ENCODE measurements at places on chromosomes 1 and 21.

DNA sequence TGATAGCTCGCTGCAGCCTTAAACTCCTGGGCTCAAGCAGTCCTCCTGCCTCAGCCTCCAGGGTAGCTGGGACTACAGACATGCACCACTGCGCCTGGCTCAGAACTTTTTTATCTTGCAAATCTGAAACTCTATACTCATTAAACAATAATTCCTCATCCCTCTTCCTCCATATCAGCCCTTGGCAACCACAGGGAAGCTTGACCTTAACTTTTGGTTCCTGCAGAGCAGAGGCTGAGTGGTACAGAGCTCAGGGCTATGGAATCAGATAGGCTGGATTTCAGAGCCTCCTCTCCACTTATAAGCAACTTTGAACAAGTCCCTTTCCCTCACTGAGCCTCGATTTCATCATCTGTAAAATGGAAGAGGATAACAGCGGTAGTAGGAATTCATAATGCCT is 47.4 kb downstream of the ECE1 start:
- no peak for DNase-seq

- DNase-seq = no peak
Observed at GRCh38 chr1:12760256-12760795, 13.2 kb upstream of the PRAMEF12 start.

GRCh38 chr1:36752891-36753361 is 270.2 kb upstream of the CSF3R start:
- DNase-seq = no peak

DNA sequence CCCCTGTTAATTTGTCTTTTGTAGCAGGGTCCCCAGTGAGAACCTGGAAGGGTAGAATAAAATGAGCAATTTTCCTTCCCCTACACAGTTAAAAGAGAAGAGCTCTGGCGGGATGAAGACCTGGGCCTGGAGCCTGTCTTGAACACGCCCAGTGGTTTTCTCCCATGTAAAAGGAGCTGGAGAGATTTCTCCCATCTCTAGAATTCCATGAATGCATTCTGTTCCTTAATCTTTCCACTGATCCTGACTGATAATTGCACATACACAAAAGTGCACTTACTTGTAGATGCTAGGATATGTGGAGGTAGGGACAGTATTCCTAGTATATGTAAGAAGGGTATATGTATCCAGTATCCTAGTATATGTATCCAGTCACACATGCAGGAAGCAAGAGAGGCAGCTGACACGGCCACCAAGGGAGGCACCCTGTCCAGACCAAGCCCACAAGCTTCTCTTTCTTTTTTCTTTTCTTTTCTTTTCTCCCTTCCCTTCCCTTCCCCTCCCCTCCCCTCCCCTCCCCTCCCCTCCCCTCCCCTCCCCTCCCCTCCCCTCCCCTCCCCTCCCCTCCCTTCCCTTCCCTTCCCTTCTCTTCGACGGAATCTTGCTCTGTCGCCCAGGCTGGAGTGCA is 11.9 kb upstream of the PKNOX1 start:
- peak; percentile 5 for DNase-seq

DNA sequence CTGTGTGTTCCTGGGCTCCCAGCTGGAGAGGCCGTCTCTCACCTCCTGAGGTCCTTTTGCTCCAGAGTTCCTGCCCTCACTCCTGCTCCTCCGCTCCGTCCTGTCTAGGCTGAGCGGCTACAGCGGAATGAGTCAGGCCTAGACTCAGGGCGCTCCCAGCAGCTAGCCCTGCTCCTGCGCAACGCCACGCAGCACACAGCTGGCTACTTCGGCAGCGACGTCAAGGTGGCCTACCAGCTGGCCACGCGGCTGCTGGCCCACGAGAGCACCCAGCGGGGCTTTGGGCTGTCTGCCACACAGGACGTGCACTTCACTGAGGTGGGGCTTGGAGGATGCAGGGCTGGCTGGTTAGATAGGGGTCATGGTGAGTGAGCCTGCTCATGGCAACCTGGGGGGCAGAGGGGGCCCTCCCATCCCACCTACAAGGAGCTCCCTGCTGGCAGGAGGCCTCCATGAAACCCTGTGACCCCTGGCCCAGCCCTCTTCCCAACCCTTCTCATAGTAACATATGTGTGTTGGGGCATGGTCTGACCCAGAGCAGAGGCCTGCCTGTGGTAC is 15.1 kb downstream of the PSRC1 start:
- DNase-seq = no peak

DNA sequence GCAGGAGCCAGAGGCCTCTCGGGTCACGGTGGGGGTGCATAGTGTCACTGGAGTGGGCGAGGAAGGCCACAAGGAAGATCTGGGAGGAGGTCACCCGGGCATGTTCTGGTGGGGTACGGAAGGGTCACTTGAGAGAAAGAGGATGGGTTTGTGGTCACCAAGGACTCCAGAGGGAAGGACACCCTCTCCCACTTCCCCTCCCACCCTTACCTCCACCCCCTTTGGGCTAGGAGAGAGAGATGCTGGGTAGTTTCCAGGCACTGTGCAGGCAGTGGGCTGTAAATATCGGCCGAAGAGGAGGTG is 703 bp downstream of the AMIGO1 start:
- no peak for DNase-seq

DNA sequence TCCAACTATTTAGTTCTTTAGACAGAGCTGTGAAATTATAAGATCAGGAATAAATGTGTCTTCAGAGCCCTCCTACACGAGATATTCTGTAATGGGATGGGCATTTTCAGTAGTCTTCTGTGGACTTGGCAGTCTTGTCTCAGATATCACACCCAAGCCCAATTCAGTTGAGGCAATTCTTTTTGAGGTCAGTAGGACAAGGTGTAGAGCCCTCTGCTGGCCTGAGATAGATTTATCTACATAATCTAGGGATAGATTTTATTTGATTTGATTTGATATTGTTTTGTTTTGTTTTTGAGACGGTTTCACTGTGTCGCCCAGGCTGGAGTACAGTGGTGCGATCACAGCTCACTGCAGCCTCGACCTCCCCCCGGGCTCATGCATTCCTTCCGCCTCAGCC is 77.5 kb downstream of the FMN2 start:
- no peak for DNase-seq

- no peak for DNase-seq
Observed at GRCh38 chr1:237074371-237075117, 32.6 kb downstream of the RYR2 start.

DNA sequence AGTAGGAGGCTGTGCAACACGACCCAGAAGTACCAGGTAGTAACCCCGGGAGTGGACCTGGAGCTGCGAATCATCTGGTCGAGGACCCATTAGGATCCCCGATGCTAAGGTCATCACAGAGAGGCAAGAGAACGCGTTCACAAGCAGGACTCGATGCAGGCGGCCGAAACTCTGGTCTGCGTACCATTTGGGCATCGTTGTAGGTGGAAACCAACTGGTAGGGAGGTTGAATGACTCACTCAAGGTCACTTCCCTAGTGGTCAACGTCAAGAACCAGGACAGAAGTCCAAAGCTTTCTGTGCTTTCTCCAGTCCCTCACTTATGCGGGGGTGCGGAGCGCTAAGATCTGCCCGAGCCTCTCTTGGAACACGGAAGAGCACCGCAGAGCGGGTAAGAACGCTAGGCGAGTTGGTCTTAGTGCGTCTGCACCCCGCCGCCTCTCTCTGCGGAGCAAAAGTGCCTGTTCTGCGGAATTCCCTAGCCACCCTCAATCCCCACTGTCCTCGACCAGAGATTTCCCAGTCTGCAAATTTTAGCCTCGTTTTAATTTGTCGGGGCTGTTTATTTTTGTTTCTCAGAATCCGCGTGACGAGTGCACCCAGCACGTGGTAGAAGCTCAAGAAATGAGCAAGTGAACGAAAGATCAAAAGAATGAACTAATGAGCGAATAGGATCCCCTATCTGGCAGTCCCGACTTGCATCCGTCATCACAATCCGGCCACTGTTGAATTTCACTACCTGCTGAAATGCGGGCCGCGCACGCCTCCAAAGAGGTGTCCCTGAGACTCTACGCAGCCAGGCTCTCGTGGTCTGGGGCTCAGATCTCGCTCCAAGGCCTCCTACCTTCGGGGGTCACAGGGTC is 12.2 kb downstream of the HLX start:
- no peak for DNase-seq

DNA sequence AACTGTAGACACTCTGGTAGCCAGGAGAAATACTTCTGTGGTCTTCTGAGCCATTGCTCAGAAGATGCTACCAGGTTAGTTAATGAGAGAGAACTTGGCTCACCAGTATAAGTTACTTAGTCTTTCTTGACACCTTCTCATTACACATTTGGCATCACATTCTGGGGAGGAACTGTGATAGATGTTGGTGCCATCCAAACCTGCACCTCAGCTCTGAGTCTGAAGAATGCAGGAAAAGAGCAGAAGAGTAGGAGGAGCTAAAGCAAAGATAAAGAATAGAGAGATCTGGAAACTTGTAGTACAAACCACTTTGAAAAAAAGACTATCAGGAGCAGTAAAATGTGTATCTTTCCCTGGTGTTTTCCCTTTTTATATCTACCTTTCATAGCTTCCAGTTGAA is 58.9 kb downstream of the RGL1 start:
- DNase-seq = no peak

DNA sequence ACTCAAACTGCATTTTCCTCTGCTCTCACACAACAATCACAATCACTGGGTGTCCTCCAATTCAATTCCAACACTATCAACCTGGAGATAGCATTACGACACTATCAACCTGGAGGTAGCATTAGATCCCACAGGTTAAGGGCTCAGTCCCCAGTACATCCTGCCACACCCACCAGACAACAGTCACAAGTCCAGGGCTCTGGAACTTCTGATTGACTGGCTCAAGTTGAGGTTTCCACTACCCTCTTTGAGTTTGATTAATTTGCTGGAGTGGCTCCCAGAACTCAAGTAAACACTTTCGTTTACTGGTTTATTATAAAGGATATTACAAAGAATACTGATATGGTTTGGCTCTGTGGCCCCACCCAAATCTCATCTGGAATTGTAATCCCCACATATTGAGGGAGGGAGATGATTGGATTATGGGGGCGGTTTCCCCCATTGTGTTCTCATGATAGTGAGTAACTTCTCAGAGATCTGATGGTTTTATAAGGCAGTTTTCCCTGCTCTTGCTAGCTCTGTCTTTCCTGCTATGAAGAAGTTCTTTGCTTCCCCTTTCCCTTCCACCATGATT is 49.6 kb upstream of the ARHGAP29 start:
- DNase-seq = no peak
